ENCODE measurements at places on chromosomes 2 and 18. TPM values are rescaled to one million over a fixed set of nuclear protein-coding genes. Genes with fewer than 3 reads are reported as not detected.

- no peaks in the 10 kb centered on the region for H3K36me3 ChIP-seq
- no peak for DNase-seq
- no peak overlapping the region for H3K4me3 ChIP-seq
- no peaks in the 10 kb centered on the region for H3K4me1 ChIP-seq
- no peak overlapping the region for H3K27ac ChIP-seq
Measured at GRCh38 chr18:45071956-45072355, 391.3 kb downstream of the SETBP1 start.

LIMS2 gene
- total RNA-seq, result 5.9 TPM

DNA sequence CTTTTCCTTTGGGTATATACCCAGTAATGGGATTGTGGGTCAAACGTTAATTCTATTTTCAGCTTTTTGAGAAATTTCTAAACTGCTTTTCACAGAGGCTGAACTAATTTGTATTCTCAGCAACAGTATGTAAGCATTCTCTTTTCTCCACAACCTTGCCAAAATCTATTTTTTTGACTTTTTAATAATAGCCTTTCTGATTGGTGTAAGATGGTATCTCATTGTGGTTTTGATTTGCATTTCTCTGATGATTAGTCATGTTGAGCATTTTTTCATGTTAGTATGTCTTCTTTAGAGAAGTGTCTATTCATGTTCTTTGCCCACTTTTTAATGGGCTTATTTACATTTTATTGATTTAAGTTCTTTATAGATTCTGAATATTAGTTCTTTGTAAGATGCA lies 145.5 kb downstream of the TRABD2A start:
- no peaks in the 10 kb centered on the region for H3K27me3 ChIP-seq
- H3K4me3 ChIP-seq, result no peak overlapping the region
- no peaks in the 10 kb centered on the region for H3K4me1 ChIP-seq
- H3K36me3 ChIP-seq, result no peaks in the 10 kb centered on the region
- H3K27ac ChIP-seq, result no peak overlapping the region

DNA sequence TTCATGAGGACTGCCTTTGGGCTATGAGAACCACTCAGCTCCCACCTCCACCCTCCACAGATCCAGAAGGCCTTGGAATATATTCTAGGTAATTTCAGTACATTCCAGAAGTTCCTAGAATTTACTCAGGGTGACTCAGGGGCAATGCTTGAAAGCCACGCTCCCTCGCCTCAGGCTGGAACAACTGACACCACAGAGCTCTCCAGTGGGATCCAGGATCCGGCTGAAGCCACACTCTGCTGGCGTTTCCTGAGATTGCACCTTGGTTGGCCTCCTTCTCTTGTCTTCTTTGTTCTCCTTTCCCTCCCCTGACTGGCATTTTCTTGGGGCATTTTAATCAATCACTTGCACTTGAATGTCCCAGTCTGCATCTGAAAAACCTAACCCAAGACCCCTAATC lies 92.6 kb upstream of the KCNE4 start:
- peaks cover 20% of the 10 kb centered on the region for H3K36me3 ChIP-seq
- no peak overlapping the region for H3K4me3 ChIP-seq
- H3K4me1 ChIP-seq, result no peaks in the 10 kb centered on the region
- no peaks in the 10 kb centered on the region for H3K27me3 ChIP-seq
- peak; percentile 76 for DNase-seq
- no peak overlapping the region for H3K27ac ChIP-seq

- H3K4me1 ChIP-seq, result no peaks in the 10 kb centered on the region
- H3K4me3 ChIP-seq, result no peak overlapping the region
- no peaks in the 10 kb centered on the region for H3K36me3 ChIP-seq
- no peak for DNase-seq
- H3K27ac ChIP-seq, result no peak overlapping the region
- H3K27me3 ChIP-seq, result no peaks in the 10 kb centered on the region
Measured at GRCh38 chr18:45519411-45520280, 95.6 kb upstream of the SLC14A2 start.

DNA sequence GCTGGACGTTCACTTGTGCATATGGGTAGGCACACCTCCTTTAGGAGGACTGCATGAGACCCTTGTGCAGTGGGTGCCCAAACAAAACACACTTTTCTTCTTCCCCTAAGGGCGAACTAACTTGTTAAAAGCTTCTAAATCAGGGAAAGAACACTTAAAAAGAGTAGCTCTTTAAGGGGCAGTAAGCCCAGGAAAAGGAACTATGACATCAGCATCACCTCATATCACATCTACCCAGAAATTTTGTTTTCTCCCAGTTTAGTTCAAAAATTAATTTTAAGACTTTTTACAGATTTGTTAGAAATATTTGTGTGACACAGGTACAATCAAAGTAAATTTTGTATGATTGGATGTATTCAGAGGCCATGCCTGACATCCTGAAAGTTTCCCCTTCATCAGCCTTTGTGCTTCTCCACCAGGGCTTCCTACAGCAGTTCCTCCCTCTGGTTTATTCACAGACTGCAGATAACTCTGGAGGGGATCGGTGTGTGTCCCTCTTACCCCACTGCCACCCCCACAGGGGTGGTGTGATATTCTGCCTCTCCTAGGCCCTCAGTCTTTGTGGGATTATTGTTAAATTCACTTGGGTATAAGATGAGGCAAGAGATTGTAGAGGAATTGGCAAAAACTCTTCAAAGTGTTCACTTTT lies 27.6 kb downstream of the BCL2L11 start:
- no peak overlapping the region for H3K27ac ChIP-seq
- H3K36me3 ChIP-seq, result peaks cover 18% of the 10 kb centered on the region
- H3K27me3 ChIP-seq, result no peaks in the 10 kb centered on the region
- no peaks in the 10 kb centered on the region for H3K4me1 ChIP-seq
- no peak for DNase-seq
- no peak overlapping the region for H3K4me3 ChIP-seq
